ENCODE measurements at places on chromosomes 11 and 22.

GRCh38 chr11:126647735-126648134 is 292.2 kb downstream of the ST3GAL4 start:
- no peak for DNase-seq

- DNase-seq, result no peak
Observed at GRCh38 chr11:7967097-7967496, 1.9 kb upstream of the NLRP10 start.

DNA sequence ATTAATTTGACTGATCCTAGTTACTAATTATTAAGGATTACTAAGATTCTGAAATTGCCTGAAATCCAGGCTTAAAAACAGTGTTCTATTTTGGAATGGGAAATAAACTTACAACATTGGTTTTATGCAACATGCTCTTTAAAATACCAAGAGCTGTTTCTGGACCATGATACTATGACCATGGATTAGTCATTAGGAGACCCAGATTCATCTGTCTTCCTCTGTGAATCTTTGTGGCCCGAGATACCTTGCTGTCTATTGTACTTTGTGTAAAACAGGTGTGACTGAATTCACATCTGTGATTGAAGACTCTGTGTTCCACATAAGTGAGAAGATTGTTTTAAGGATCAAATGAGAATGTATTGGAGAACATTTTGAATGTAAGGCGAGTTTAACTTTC is 98.8 kb downstream of the HSD17B12 start:
- DNase-seq, result no peak

- DNase-seq, result no peak
Observed at GRCh38 chr11:80899381-80899780, 1458.6 kb upstream of the TENM4 start.

- no peak for DNase-seq
Observed at GRCh38 chr22:47381240-47381639, 618.8 kb downstream of the TBC1D22A start.
